ENCODE measurements at places on chromosomes 1 and 21.

- ATAC-seq = no peak
Measured at GRCh38 chr21:33732038-33732437, 89.7 kb downstream of the ITSN1 start.

DNA sequence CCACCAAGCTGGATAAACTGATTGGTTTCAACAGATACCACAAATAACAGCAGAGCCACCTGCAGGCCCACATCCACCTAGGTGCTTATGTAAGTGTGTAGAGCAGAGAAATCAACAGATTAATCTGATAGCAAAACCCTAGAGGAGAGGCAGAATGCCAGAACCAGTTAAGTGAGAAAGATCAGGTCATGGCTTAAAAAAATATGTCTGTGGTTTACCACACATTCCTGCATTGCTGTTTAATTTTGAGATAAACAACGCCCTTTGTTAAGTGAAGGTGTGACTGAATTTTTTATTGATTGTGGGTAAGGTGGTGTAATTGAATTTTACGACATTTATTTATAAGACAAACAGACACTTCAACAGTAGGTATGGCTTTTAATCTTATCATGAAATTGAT lies 21.2 kb downstream of the CRNN start:
- no peak for ATAC-seq

DNA sequence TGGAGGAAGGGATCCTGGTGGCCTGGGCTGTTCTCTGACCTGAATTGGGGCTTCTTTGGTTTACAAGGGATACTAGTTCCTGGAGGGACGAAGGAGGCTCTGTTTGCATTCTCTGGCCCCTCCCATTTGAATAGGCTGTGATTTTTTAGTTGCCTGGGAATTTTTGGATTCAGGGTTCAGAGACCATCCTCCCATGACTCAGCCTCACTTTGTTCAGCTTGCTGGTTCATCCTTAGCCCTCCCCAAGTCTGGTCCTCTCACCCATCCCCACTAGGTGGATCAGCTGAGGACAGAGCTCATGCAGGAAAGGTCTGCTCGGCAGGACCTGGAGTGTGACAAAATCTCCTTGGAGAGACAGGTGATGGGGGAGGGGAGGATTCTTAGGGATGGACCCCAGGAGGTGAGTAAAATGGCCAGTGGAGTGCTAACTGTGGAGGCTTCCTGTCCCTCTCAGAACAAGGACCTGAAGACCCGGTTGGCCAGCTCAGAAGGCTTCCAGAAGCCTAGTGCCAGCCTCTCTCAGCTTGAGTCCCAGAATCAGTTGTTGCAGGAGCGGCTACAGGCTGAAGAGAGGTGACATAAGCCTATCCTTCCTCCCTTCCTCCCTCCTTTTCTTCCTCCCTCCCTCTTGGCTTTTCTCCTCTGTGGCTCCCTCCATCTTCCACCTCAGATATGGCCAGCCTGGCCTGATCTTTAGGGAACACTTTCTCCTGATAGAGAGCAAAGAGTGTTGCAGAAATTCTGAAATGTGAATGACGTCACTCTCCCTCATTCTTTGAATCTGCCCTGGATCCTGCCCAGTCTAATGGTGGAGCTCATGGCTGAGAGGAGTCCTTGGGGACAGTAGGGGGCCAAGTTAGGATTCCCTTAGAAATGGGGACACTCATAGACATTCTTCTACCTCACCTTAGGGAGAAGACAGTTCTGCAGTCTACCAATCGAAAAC lies 4.5 kb upstream of the TUFT1 start:
- no peak for ATAC-seq

- ATAC-seq = no peak
Measured at GRCh38 chr1:96076589-96076988, 645.0 kb upstream of the PTBP2 start.

All from SK-N-SH treated with all-trans-retinoic acid at 6 μM for 48 hours (cell line).